Inflammatory macrophage treated with lipopolysaccharide for 4 hours (primary cell): ENCODE measurements at places on chromosomes 7 and 10.
A peak's percentile ranks its signal among the peaks of the same experiment; 100 is the strongest.

- DNase-seq, result peak; percentile 36
Observed at GRCh38 chr7:112497481-112497880, 16.7 kb downstream of the LSMEM1 start.

- DNase-seq, result no peak
Observed at GRCh38 chr10:132705173-132705572, 80.8 kb downstream of the NKX6-2 start.

DNA sequence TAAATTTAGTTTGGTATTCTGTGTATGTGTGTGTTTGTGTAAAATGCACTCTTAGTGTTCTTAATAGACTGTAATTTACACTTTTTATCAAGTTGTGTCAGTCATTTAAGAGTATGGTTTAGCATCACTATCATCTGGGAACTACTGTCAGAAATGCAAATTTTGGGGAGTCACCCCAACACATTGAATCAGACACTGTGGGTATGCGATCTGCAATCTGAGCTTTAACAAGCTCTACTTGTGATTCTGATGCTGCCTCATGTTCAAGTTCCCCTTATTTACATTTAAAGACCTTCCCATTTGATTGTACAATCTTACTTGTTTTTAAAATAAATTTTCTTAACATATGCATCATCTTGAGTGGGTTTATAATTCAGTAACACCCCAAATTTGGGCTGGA lies 218.1 kb upstream of the FOXP2 start:
- no peak for DNase-seq

- no peak for DNase-seq
Observed at GRCh38 chr7:117784315-117784714, 88.9 kb downstream of the CTTNBP2 start.

DNA sequence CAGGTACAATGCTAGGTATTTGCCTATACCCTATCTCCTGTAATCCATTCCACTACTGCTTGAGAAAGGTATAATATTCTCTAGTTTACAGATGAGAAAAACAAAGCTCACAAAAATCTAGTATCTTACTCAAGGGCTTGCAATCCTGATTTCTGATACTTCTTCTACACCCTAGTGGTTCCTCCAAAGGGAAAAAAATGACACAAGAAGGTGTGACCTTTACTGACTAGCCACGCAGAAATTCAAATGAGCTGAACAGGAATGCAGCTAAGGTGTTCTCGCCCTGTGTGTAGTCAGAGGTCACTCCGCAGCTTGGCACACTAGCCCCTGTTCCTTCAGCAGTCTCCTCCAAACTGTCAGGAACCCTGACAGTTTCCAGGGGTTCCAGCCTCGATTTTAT lies 59.5 kb upstream of the TM9SF3 start:
- no peak for DNase-seq

- DNase-seq, result no peak
Observed at GRCh38 chr7:11188529-11189310, 215.0 kb downstream of the PHF14 start.

DNA sequence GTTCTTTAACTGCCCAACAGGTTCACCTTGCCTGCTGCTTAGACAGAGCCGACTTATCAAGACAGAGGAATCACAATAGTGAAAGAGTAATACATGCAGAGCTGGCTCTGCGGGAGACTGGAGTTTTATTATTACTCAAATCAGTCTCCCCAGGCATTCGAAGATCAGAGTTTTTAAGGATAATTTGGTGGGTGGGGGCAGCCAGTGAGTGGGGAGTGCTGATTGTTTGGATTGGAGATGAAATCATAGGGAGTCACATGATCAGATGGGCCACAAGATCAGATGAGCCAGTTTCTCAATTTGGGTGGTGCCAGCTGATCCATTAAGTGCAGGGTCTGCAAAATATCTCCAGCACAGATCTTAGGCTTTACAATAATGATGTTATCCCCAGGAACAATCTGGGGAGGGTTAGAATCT lies 131.3 kb downstream of the AKR1D1 start:
- no peak for DNase-seq

- DNase-seq, result no peak
Observed at GRCh38 chr7:6656413-6656812, 19.3 kb downstream of the ZNF316 start.

GRCh38 chr7:157614457-157615020 lies 277.7 kb downstream of the DNAJB6 start:
- DNase-seq, result no peak

DNA sequence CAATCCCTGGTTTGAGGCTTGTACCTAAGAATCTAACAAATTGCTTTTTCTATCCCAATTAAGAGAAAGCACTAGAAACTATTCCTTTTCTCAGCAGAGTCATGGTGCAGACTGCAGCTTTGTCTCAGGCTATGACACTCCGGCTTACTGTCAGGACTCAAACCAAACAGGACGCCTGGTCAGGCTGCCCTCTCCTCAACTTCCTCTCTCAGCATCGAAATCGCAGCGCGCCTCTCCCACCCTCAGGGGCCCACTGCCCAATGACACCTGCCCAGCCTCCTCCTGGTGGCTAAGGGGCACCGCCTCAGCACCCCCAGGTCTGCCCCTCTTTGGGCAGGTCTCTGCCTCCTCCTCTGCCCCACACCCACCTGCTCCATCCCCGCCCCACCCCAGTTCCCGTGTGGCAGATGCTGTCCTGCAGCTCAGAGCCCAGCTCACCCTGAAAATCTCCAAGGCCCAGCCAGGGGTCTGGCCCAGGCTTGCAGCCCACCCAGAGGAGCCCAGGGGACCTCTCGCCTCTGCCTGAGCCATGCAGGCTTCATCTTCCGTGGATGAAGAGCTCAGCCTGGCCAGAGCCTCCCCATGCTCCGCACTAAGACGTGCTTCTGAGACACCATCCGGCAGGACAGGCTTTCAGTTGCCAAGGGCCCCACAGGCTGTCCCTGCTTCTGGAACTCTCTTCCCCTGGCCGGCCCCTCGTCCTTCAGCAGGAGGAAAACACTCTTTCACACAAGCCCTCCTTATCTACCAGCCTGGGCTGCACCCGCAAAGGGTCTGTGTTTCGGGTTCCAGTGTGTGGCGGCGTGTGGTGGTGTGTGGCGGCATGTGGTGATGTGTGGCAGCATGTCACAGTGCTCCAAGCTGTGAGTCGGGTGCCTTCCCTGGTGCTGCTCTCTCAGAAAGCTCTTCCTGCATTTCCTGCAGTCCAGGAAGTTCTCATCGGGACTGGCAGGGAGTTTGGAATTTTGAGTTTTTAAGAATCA lies 16.4 kb upstream of the PTPRN2 start:
- no peak for DNase-seq

DNA sequence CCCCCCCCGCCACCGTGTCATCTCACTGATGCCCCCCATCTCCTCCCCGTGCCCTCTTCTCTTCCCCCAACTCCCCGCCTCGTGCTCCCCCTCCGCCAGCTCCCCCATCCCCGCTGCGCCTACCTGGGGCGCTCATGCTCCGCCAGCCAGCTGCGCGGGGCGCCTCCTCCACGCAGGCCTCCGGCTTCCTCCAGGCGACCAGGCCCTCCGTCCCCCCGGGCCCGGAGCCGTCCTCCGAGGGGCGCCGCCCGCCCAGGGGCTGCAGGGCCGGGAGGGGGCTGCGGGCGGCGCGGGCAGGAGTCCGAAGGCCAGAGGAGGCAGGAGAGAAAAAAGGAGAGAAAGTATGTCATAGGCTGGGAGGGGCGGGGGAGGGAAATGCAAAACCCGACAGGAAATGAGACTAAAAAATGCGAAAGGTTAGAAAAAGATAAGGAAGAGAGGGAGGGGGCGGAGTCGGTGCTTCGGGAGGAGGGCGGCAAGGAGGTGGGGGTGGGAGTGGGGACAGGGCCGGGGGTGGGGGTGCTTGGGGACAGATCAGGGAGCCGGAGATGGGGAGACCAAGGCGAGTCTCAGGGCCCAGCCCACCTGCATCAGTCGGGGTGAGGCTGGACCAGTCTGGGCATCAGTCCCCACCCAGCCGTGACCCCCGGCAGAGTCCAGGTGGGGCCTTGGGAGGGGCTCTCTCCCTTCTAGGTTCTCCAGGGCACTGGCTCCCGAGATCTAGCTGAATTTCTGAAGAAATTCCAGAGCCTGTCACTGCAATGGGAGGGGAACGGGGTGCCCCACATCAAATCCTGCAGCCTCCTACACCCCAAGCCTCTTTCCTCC lies at the start of gene CARD11:
TSS of gene CARD11 (minus strand) at position 324 of the 828 bp plus-strand sequence. CDS start 85,361 bp downstream, outside the sequence.
- no peak for DNase-seq

- no peak for DNase-seq
Observed at GRCh38 chr10:127836966-127837365, 55.8 kb downstream of the CLRN3 start.

GRCh38 chr7:21912305-21912704 lies 33.4 kb downstream of the CDCA7L start:
- no peak for DNase-seq

DNA sequence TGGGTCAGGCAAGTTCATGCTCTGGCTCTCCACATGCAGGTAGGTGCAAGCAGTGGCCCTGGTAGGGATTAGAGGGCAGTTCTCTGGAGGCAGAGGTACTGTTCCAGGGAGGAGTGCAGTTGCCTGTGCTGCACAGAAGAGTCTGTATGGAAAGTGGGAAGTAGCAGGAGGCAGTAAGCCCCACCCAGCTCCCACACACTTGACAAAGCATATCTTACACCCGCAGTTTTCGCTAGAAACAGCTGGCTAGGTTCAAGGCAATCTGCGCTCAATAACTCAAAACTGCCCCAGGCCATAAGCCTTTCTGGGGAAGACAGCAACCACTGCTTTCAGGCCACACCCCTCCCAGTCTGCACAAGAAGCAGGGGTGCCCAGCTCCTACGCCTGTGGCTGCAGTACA lies 33.1 kb upstream of the ARMC3 start:
- DNase-seq, result peak; percentile 49

GRCh38 chr7:126768836-126769235 lies 483.9 kb downstream of the GRM8 start:
- DNase-seq, result no peak

GRCh38 chr10:4740471-4740870 lies 85.5 kb upstream of the AKR1E2 start:
- no peak for DNase-seq

DNA sequence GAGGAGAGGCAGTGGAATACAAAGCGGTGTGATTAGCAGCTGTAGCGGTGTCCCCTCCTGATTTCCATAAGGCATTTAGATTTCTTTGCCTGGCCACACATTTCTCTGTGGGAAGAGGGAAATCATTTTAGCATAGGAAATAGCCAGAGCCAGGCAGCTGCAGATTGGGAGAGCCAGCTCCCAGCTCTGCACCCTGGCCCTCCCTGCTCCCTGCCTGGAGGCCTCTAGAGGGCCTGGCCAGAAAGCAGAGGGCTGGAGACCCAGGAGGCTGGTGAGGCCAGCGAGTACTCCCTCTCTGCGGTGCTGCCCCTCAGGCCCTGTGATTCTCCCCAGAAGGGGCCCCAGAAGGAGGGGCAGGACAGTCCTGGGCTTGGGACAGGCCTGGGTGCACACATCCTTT lies 85.7 kb downstream of the C10orf105 start:
- no peak for DNase-seq

DNA sequence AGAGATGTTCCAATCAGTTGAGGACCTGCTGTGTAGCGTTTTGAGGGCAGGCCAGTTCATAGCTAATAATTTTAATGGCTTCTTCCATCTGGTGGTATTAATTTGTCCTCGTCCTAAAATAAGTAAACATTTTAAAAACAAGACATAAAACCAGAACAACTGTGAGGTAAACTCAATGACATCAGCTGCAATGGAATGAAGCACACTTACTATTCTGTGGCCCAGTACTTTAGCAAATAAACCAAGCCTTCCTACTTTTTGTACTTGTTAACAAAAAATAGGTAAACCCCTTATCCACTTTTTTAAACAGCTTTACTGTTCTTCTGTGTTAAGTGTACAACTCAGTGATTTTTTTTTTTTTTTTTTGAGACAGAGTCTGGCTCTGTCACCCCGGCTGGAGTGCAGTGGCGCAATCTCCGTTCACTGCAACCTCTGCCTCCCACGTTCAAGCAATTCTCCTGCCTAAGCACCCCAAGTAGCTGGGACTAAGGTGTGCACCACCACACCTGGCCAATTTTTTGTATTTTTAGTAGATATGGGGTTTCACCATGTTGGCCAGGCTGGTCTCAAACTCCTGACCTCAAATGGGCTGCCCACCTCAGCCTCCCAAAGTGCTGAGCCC lies 28.9 kb upstream of the FZD1 start:
- no peak for DNase-seq

- DNase-seq, result no peak
Observed at GRCh38 chr10:66242885-66243284, 683.0 kb upstream of the LRRTM3 start.

GRCh38 chr7:25694211-25694610 lies 457.8 kb upstream of the NFE2L3 start:
- DNase-seq, result no peak

- no peak for DNase-seq
Observed at GRCh38 chr7:128708235-128708634, 30.9 kb upstream of the CALU start.

DNA sequence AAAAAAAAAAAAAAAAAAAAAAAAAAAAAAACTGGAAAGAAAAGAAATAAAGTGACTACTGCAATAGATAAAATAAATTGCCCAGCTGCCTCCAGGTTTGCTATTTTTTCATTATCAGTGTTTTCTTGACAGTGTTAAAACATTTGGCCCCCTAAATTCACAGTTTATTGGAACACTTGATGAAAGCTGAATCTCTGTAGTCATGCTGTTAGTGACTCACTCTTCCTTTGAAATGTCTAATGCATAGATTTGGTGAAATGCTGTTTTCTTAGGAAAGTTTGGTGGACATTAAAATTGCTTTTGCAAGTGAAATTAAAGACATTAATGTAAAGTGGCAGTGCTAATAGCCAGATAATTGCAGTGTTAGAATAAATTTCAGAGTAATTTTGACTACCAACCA lies 785.2 kb downstream of the NRG3 start:
- no peak for DNase-seq

DNA sequence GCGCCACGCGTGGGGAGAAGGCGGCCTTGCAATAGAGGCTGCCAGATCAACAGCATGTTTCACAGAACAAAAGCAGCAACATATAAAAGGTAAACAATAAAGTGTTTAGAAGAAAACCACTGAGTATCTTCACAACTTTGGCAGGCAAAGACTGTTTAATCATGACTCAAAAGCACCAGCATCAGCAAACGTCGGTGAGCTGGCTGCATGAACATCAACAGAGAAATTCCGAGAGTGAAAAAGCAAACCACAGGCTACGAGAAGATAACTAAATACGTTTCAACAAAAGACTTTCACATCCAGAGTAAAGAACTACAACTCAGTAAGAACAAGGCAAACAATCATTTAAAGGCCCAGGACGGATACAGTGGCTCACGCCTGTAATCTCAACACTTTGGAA lies 172.0 kb downstream of the MAD1L1 start:
- no peak for DNase-seq

GRCh38 chr10:92789786-92790185 lies 58.5 kb upstream of the EXOC6 start:
- peak; percentile 30 for DNase-seq
